ENCODE measurements at places on chromosomes 5 and 9.

DNA sequence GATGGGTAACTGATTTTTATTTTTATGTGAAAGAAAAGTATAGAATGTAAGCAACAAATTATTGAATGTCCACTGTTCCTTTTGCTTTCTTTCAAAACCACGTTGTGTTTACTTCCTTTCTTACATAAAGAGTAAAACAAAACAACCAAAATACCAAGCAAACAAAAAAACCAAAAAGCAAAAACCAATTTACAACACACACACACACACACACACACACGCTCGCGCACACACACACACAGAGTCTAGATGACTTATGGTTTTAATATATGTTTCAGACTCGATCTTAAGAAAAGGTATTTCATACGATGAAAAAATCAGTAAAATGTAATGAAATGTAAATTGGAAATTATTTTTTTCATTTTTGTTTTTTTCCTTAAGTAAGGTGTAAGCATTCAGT lies 80.3 kb downstream of the ADGRV1 start:
- DNase-seq: no peak

- DNase-seq: no peak
Observed at GRCh38 chr9:78325343-78325742, 28.4 kb downstream of the PSAT1 start.

GRCh38 chr5:137303509-137303908 lies 195.6 kb downstream of the SPOCK1 start:
- no peak for DNase-seq

- no peak for DNase-seq
Observed at GRCh38 chr5:60613826-60614225, 86.1 kb downstream of the DEPDC1B start.

DNA sequence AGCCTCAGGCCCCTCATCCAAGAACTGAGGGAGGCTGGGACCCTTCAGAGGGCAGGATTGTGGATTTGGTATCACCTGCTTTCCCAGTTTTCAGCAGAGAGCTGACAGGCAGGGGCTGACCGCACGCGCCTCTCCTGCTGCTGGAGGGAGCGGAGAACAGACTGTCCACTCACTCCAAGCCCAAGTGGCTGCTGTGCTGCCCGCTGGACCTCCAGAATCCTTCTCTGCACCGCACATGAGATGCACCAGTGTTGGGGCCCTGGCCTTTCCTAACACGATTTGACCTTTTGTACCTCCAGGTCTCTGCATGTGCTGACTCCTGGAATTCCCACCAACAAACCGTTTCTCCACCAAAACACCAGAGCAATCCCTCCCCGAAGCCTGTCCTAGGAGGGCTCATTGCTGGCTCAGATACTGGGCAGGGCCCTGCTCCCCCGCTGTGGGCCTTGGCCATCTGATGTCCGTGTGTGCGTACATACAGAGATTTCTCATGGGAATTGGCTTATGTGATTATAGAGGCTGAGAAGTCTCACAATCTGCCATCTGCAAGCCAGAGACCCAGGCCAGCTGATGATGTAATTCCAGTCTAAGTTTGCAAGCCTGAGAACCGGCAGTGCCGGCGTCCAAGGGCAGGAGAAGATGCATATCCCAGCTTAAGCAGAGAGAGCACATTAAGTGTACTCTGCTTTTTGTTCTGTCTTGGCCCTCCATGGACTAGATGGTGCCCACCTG lies 141.7 kb downstream of the GADD45G start:
- DNase-seq: no peak

- DNase-seq: no peak
Observed at GRCh38 chr9:135248721-135249120, 161.3 kb downstream of the OLFM1 start.
